Pancreas (tissue), 10 donors: ENCODE measurements at places on chromosomes 11 and 22. TPM values are rescaled to one million over a fixed set of nuclear protein-coding genes. Genes with fewer than 3 reads are reported as not detected.

DNA sequence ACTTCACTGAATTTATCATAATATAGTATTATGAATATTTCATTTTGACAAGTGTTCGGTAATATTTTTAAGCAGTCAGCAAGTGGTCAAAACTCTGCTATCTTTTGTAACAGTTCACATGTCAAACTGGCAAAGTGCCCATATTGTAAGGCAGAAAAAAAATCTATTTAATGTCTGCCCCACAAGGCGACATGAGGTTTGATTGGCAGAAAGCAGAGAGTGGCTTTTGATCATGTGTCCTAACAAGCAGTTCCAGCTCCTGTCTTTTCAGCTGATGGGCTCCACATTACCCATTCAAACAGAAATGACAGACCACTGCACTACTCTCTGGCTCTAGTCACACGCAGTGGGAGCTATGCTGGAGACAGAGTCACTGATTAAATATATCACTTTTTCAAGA, 59.0 kb downstream of the SOX6 start:
- no peak for DNase-seq

GRCh38 chr11:57477507-57478189, 17.3 kb downstream of the RTN4RL2 start:
- DNase-seq: peak; percentile 87

The PAX6 gene
- 75.0 TPM for polyA plus RNA-seq

- DNase-seq: no peak
Measured at GRCh38 chr11:114179234-114179941, 116.8 kb upstream of the NNMT start.

DNA sequence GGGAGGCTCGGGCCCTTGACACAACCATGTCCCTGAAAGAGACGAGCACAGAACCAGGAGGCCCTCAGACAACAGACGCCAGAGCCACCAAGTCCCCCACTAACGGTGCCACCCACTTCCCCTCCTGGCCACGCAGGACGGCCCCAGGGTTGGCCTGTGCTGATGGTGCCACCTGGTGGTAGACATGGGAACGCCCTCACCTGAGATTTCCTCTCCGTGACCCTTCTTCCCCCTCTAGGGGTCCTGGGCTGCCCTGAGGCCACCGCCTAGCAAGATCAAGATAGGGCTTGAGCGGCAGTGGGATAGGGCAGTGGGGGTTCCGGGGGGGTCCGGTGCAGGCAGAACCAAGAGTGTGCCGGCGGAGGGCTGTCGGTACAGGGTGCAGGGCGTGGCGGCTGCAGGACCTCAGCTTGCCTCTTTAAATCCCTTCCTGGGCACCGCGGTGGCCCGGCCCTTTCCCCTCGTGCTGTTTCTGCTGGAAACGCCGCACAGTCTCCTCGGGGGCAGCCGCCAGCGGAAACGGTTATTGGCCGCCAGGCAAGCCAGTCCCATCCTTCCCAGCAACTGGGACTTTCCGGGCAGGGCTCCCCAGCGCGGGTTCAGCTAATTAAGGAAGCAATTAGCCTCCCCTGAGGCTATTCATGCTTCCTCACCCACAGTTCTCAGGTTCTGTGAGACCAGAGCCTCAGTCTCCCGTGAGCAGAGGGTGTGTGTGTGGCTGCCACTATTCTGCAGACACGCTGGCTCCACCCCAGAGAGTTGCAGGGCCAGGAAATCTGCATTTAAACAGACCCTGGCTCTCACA, 5.5 kb upstream of the NFAM1 start:
- peak; percentile 81 for DNase-seq

The H19 gene
- 809 TPM for polyA plus RNA-seq

The CD151 gene
- 351 TPM for polyA plus RNA-seq

GRCh38 chr11:17161515-17161914, 46.3 kb downstream of the PIK3C2A start:
- no peak for DNase-seq

- DNase-seq: no peak
Measured at GRCh38 chr11:76361776-76362175, 19.2 kb downstream of the THAP12 start.

DNA sequence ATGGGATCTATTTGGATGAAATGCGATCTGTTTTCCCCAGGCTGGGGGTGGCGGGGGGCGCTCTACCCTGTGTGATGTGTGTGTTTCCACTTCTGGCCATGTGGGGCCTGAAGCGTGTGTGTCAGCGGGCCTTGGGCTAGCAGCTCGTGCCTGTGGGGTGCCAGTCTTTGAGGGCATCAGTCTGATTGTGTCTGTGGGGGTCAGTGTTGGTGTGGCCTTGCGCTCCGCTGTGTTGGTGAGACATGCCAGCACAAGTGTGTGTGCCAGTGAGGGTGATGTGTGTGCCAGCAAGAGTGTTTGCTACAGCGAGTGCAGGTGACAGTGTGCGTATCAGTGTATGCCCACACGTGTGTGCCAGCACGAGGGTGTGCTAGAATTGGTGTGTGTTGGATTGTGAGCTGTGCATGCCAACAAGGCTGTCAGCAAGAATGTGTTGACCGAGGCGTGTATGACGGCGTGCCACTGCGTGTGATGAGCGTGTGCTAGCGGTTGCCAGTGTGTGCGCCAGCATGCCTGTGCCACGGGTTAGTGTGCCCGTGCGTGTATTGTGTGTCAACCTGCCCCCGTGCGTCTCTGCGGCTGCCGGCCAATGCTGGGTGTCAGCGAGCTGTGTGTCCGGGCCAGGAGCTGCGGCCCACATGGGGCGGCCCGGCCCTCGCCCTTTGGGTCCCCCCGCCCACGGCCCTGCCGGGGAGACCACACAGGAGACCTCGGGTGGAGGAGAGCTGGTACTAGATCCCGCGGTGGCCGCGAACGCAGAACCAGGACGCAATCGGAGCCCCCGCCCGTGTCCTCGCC, 519 bp downstream of the ARRB1 start:
- DNase-seq: peak; percentile 82

GRCh38 chr11:65085446-65085845, 1.4 kb downstream of the ZFPL1 start:
- no peak for DNase-seq

The SCUBE2 gene
- 3.8 TPM for polyA plus RNA-seq

DNA sequence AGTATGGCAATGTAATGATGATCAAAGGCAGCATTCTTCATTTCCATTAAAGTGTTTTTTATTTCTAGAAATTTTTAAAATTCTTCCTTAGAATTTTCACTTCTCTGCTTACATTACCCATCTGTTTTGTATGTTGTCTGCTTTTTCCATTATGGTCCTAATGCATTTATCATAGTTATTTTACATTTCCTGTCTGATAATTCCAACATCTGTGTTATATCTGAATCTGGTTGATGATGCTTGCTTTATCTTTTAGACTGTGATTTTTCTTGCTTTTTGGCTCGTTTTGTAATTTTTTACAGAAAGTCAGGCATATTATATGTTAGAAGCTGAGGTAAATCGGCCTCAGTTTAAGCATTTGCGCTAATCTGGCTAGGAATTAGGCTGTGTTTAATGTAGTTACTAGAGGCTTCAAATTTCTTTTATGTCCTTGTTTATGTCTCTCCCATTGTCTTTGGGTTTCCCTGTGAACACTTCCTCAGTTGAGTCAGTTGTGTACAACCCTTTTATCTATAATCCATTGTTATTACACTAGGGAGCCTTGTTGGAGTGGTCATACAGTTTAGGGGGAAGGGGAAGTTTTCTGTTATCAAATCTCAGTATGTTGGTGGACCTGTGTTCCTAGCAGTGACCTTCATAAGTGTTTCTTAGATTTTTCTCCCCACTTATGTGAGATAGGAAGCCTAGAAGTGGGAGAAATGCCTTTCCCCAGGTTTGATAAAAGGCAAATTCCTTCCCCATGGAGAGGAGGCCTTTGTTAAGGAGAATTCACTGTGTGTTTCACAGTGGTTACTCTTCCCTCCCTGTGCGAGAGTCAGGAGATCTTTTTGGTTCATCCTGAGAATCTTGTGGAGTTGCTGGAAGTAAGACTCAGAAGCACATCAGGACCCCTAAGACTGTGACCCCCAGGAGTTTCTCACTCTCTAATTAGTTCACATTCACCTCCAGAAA, 437.5 kb downstream of the INSC start:
- no peak for DNase-seq

DNA sequence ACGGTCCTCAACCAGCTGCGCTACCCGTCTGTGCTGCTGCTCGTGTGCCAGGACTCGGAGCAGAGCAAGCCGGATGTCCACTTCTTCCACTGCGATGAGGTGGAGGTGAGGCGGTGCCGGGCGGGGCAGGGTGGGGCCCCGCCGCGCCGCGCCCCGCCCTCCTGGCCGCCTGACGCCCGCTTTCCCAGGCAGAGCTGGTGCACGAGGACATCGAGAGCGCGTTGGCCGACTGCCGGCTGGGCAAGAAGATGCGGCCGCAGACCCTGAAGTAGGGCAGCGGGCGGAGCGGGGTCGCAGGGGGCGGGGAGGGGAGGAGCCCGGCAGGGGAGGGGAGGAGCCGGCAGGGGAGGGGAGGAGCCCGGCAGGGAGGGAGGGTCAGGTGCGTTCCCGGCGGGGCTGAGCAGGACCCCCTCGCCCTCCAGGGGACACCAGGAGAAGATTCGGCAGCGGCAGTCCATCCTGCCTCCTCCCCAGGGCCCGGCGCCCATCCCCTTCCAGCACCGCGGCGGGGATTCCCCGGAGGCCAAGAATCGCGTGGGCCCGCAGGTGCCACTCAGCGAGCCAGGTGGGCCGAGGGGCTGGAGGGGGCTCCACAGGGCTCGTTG, 14.7 kb downstream of the EPS8L2 start:
- no peak for DNase-seq

DNA sequence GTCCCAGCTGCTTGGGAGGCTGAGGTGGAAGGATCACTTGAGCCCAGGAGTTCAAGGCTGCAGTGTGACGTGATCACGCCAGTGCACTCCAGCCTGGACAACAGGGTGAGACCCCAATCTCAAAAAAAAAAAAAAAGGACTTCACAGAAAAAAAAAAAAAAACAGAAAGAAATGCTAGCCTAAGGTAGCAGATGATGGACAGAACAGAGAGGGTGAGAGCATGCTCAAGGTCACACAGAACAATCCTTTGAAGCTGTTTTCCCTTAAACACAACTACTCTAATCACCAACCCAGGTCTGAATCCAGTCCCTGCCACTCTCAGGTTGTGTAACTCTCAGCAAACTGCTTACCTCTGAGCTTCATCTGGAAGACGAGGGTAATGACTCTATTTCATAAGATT, 9.7 kb downstream of the ZMAT5 start:
- no peak for DNase-seq

DNA sequence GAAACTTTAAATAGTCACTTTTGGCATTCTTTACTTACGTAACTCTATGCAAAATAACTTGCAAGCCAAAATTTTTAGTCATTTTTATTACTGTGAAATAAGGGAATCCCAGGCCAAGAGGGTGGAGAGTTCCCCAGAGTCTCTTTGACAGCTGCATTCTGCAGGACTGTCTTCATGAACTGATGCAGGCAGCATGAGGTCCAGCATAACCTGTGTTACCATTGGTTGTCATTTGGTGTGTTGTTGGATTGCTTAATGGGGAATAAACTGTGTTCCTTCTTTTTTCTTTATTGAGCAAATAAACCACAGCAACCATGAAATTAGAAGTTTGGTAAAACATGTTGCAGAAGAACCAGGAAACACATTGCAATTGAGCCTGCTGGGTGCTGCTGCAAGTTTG, 24.6 kb downstream of the MMP27 start:
- DNase-seq: no peak

DNA sequence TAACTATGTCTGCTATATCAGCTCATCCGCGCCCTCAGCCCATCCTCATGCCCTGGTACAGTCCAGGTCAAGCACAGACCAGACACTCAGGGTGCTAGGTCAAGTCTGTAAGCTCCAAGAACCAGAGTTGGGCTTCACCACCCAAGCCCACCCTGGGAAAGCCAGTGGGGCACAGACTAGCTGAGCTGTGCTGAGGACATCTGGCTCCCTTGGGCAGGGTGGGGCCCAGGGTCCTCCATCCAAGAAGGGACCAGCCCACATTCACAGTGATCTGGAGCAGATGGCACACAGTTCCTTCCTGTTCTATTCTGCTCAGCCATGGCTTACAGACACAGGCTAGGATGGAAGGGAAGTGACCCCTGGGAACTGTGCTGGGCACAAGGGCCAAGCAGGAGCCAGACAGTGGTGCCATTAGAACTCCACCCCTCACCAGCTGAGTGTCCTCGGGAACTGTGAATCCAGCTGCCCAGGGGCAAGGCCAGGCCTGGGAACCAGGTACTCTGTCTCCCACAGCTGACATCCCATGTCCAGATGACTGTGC, 9.1 kb downstream of the P2RY6 start:
- no peak for DNase-seq

GRCh38 chr22:24208012-24208749, 26.9 kb downstream of the SUSD2 start:
- DNase-seq: no peak

The CCDC88B gene
- 31.0 TPM for polyA plus RNA-seq

- DNase-seq: no peak
Measured at GRCh38 chr22:23626286-23626975, 5.7 kb downstream of the DRICH1 start.

The SUSD2 gene
- polyA plus RNA-seq: 3.1 TPM

The CRYBB3 gene
- polyA plus RNA-seq: 0.72 TPM

The CDC45 gene
- polyA plus RNA-seq: 0.28 TPM

The CARD16 gene
- 5.3 TPM for polyA plus RNA-seq

GRCh38 chr22:31861226-31861840, 83.0 kb upstream of the YWHAH start:
- DNase-seq: no peak

DNA sequence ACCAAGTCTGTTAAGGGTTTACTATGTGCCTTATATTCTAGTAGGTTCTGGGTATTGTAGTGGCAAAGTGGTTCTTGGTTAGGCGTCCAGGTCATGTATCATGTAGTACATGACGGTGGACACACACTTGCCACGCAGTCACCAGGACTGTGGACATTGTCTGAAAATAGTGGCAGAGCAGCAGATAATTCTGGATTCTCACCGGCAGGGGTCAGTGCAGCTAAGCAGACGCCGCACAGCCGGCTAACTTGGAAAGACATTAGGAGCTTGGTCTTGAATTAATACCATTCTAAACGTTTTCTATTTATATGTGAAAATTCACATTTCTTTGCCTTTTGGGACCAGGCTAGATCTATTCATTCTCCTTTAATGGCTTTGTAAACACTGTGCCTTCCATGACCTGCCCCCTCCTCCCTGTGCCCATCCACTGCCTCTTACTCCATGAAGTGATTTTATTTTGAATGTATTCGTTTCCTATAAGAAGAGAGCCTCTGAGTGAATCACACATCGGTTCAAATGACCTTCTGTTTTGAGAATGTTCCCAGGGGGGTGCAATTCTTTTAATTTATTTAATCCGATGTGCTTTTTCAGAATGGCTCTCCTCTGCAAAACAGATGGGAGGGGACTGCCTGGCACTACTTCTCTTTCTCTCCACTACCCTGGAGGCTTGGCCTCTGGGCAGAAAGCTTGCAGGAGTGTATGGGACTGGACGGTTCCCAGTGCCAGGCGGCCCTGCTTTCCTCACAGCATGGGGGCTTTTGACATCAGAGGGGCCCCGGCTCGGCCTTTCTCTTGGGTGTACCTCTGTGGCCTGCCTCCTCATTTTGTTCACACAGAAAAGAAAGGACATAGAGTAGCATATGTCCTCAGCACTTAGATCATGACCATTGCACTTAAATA, 378.0 kb downstream of the NTM start:
- peak; percentile 48 for DNase-seq
